ENCODE measurements at places on chromosomes 6 and 20. TPM values are rescaled to one million over a fixed set of nuclear protein-coding genes. Genes with fewer than 3 reads are reported as not detected.
A peak's percentile ranks its signal among the peaks of the same experiment; 100 is the strongest.

DNA sequence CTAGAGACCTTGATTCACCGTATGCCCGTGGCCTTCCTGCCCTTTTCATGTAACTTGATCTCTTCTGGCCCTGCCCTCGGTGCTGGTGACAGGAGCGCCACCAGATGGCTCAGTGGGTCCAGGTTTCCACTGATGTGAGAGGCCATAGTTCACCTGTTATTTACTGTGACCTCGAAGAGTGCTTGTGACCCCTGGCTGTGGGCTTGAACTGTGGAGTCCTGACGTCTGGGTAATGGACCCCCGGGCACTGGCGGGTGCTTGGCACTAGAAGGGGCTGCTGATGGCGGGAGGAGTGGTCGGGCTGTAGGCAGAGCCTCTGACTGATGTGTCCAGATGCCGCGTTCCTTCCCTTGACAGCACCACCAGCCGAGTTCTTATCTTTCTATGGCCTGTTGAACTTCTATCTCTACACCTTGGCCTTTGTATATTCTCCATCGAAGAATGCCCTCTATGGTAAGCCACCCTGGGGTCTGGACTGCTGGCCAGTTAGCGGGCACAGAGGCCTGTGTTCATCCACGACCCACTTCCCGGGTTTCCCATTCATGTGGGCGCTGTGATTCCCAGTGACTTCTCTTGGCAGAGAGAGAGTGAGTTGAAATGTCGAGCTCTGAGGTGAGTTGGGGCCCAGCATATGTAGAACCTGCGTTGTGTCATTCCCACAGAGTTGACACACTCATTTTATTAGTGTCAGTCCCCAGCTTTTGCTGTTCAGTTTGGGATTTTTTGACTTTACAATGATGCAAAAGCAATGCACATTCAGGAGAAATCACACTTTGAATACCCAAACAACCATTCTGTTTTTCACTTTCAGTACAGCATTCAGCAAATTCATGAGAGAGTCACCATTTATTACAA, 14.9 kb downstream of the DYNLT1 start:
- ATAC-seq = no peak

The RAET1G gene
- 24.7 TPM for total RNA-seq

- no peak for ATAC-seq
Measured at GRCh38 chr6:37140145-37140544, 29.8 kb upstream of the PIM1 start.

- ATAC-seq = no peak
Measured at GRCh38 chr20:20755674-20756319, 43.4 kb upstream of the RALGAPA2 start.

- ATAC-seq = no peak
Measured at GRCh38 chr6:138931660-138932059, 56.4 kb downstream of the REPS1 start.

DNA sequence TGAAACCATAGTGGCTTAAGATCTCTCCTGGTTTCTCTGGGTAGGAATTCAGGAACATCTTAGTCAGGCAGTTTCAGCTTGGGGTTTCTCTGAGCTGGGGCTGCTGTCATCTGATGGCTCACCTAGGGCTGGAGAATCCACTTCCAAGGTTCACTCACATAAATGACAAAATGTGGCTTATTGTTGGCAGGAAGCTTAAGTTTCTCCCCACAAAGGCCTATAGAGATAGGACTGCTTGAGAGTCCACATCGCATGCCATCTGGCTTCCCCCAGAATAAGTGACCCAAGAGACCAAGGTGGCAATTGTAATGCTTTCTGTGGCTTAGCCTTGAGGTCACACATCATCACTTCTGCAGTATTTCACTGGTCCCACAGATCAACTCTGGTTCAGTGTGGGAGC, 131.4 kb downstream of the EDN1 start:
- no peak for ATAC-seq

- no peak for ATAC-seq
Measured at GRCh38 chr6:85416049-85416448, 33.8 kb upstream of the NT5E start.

DNA sequence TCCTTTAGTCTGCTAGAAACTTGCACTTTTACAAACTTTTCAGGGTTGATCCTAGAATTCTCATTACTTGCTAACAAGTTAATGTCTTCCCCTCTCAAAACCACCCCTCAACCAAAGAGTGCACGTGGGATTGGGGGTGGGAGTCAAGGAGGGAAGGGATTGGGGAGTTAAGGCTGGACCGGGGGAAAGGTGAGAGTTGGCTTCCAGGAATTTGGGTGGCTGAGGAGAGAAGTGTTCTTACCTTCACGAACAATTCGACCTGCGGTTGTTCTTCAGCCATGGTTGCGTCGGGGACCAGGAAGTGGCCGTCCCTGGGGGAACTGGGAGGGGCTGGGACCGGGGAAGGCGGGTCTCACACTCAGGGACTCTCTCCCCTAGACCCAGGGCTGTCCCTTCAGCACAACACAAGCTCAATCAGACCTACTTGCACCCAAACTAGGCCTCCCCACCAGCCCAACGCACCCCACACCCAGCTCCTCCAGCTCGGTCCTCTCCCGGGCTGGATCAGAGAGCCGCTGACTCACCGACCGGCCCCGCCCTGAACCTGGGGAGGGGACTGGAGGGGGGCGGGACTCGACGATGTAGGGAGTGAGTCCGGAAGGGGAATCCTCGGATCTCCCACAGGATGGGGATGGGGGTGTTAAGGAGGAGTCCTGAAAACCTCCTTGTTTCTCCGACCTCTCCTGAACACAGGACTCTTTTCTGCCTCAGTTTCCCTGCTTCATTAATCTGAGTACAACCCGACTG, at the start of gene CLIC1:
Gene CLIC1 (minus strand): TSS at position 510 of the 747 bp plus-strand sequence. CDS start 230 bp downstream, at position 280.
- ATAC-seq = peak; percentile 67

The NRSN1 gene
- not detected for total RNA-seq

GRCh38 chr6:106527117-106527516, 102.2 kb downstream of the RTN4IP1 start:
- ATAC-seq = peak; percentile 5

- ATAC-seq = peak; percentile 73
Measured at GRCh38 chr6:150373260-150373701, 4.5 kb downstream of the IYD start.

GRCh38 chr20:31922181-31922580, 29.7 kb downstream of the PDRG1 start:
- no peak for ATAC-seq

The TPBG gene
- 21.2 TPM for total RNA-seq

DNA sequence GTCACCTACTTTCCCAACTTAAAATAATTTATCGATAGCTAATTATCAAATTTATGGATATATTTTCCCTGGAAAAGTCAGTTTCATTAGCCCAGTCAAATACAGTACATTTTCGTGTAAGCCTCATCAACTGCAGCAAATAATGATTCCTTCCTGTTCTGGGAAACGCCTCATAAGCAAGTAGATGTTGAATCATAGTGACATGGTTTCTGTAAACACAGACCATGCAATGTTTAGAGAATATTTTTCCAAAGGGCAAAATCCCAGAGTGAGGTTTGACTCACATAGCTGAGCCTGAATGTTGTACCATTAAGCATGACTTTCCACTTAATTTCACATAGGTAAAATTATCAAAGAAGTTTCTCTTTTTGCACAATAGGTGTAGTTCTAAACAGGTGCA, 16.7 kb upstream of the VNN1 start:
- peak; percentile 76 for ATAC-seq

DNA sequence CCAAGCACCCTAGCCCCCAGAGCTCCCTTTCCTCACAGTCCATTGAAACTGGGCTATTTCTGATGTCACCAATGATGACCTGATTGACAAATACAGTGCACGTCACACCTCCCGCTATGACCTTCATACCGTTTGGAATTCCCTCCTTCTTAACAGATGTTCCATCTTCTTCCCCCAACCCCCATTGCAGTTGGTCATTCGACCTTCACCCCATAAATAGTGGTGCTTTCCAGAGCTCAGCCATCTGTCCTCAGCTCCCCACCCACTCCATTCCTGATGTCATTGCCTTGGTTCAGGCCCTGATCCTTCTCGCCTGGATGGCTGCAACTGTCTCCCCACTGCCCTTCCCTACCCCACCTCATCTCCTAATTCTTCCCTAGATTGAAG, 198.5 kb downstream of the SOD2 start:
- ATAC-seq = no peak

The NOX3 gene
- total RNA-seq = not detected

DNA sequence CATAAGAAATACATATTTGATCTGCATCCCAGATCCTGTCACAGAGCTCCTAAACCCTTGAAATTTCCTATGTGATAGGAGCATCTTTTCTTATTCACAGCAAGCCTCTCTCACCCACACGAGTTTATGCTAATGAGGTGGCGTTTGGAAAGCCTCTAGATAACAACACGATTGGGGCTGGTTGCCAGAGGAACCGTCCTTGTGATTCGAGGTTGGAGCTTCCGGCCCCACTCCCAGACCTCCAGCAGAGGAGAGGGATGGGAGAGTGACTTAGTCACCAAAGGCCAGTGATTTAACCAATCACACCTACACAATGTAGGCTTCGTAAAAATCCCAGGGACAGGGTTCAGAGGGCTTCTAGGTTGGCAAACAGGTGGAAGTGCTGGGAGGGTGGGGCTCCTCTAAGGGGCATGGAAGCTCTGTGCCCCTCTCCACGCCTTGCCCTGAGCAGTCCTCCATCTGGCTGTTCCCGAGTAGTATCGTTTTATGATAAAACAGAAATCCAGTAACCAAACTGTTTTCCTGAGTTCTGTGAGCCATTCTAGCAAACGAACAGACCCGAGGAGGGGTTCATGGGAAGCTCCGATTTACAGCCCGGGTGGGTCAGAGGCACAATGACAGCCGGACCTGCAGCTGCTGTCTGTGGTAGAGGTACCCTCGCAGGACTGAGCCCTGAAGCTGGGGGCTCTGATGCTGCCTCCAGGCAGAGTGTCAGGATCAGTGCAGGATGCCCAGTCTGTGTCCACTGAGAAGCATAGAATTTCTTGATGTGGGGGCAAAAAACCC, 238.1 kb upstream of the ARID1B start:
- ATAC-seq = no peak

The C6orf15 gene
- not detected for total RNA-seq

- ATAC-seq = no peak
Measured at GRCh38 chr6:37205175-37205996, 35.4 kb downstream of the PIM1 start.

- peak; percentile 33 for ATAC-seq
Measured at GRCh38 chr6:54574671-54575070, 266.4 kb downstream of the TINAG start.
